ENCODE measurements at places on chromosomes 1 and 21. TPM values are rescaled to one million over a fixed set of nuclear protein-coding genes. Genes with fewer than 3 reads are reported as not detected.

GRCh38 chr1:232101231-232101630, 474.6 kb downstream of the DISC1 start:
- no peak for DNase-seq

- DNase-seq: peak; percentile 85
Measured at GRCh38 chr1:55214934-55215193, 300 bp downstream of the USP24 start.

- DNase-seq: no peak
Measured at GRCh38 chr1:235734335-235734734, 84.8 kb upstream of the GNG4 start.

DNA sequence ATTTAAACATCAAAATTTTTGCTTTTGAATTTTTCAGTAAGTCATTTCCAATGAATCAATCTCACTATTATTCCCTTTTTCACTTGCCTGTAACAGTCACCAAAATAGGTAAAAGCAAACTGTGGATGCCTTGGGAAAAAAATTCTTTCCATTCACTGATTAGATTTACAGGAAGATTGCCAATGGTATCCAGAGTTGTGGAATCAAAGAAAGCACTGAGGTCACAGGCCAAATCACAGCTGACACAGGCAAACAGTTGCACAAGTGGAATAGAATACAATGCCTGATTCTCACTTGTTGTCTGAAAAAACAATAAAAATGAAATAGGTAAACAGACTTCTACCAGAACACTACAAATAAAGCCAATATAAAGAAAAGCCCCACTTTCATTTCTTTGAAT, 48.4 kb downstream of the LTN1 start:
- DNase-seq: no peak

GRCh38 chr1:19352839-19353238, 40.7 kb downstream of the SLC66A1 start:
- no peak for DNase-seq

DNA sequence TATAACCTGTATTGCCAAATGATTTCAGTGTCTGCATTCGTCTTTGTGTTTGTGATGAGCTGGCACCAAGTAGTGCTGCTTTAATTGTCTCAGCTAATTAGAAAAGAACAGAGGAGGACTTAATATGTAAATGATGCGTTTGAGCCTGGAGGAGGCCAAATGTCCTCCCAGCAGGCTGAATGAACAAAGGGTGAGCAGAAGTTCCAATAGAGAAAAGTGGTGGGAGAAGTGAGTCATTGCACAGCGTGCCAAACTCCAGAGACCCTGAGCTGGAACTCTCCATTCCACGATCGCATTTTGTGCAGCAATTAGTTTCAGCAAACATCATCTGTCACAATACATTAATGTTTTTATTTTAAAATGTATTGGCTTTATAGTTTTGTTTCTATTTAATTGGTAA, 17.9 kb downstream of the ETV3L start:
- DNase-seq: no peak

DNA sequence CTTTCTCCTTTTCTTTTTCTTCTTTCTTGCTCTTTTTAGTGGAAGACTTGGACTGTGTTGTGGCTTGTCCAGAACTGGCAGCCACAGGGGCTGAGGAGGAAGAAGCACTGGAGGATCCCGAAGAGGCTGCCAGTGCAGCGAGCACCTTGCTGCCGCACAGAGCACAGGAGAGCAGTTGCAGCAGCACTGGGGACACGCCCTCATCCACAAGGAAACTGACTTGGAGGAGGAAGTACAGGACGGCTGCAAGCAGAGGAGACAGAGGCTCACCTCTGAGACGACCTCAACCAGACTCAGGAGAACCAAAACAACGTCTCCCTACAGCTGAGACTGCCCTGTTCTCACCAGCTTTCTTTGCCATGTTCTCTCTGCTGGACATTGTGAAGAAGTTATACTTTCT, 88.9 kb downstream of the UBR4 start:
- no peak for DNase-seq

GRCh38 chr1:27872802-27873551, 633 bp downstream of the THEMIS2 start:
- DNase-seq: peak; percentile 55

DNA sequence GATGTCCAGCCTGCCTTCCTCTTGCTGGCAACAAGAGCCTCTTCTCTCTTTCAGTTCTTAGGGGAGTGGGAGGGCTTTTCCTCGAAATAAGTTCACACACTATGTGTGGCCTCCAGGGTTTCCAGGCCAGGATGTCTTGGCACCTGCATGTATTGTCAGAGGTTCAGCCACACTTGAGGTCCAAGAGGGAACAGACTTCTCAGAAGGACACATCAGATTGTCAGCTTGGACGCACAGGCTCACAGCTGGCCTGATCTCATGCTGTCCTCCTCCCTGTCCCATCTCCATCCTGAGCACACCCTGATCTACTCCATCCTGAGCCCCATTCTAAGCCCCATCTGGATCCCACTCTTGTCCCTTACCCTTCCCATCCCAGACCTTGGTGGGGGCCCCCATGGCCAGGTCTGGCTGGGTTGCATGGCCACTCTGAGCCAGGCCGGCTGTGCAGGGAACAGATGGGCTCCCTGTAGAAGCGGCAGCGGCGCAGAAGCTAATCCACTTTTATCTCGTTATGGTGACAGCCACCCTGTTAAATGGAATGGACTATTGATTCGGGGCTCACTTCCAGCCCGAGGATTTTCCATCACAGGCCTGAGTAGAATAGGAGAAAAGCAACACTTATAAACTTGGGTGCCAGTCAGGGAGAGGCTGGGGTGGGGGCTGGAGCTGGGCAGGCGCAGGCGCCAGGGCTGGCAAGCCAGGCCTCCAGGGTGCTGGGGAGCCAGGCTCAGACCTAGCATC, 85.1 kb upstream of the CSF3R start:
- peak; percentile 59 for DNase-seq

The PRRX1 gene
- polyA plus RNA-seq: 356 TPM

The CD1E gene
- polyA plus RNA-seq: not detected

The MIXL1 gene
- not detected for polyA plus RNA-seq

The AGRN gene
- 31.6 TPM for polyA plus RNA-seq

The SELENOF gene
- polyA plus RNA-seq: 155 TPM

The PPP1R12B gene
- polyA plus RNA-seq: 5.3 TPM
